ENCODE measurements at places on chromosomes 3 and 15.
A peak's percentile ranks its signal among the peaks of the same experiment; 100 is the strongest.

- no peak for DNase-seq
Measured at GRCh38 chr3:43347774-43348173, 61.4 kb downstream of the SNRK start.

- no peak for DNase-seq
Measured at GRCh38 chr3:53192608-53193007, 31.6 kb downstream of the PRKCD start.

GRCh38 chr3:188432802-188433520 lies 279.0 kb downstream of the LPP start:
- no peak for DNase-seq

DNA sequence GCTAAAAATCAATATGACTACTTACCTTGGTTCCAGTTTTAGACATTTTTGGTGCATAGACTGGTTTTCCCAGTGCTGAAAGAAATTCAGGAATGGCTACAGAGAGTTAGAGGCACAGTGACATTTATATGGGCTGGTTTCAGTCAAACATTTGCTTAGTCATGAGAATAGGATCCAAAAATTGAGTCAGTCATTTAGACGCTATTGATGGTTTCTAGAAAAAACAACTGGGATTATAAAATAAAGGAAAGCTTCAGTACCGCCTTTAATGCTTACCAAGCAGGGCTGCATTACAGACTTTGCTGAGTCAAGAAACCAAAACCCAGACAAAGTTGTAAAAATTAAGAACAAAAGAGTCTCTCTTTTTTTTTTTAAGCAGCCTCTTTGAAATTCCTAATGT lies at the start of gene CRYGS:
CRYGS (minus strand) TSS at position 100 of the 400 bp plus-strand sequence; CDS start at position 46, 54 bp downstream.
- DNase-seq = no peak

- no peak for DNase-seq
Measured at GRCh38 chr15:61038387-61038786, 190.7 kb downstream of the RORA start.

DNA sequence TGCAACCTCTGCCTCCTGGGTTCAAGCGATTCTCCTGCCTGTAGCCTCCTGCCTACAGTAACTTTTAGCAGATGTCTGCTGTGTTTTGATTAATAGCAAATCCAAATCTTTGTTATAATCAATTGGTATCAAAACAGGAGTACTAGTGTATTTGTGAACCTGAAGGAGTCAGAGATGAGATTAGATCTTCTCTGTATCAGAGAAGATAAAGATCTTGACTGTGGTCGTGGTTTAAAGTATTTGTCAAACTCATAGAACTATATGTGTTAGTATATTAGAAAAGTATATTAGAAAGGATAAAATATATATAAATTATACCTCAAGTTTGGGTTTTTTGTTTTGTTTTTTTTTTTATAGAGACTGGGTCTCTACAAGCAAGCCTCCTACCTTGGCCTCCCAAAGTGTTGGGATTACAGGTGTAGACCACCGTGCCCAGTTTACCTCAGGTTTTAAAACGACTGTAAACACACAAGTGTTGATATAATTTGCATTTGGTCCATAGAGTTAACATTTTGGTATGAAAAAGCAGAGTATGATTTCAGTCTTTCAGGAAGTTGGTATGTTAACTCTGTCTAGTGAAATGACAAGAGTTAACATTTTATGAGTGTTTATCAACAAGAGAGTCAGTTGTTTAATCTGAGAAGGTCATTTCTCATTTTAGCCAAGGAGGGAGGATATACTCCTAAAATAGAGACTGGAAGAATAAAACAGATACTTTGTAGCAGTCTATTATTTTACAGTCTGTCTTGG lies 18.3 kb downstream of the RTF1 start:
- DNase-seq = no peak

- no peak for DNase-seq
Measured at GRCh38 chr3:28322464-28322863, 26.1 kb upstream of the ZCWPW2 start.

- no peak for DNase-seq
Measured at GRCh38 chr3:30933478-30934207, 39.2 kb upstream of the GADL1 start.

DNA sequence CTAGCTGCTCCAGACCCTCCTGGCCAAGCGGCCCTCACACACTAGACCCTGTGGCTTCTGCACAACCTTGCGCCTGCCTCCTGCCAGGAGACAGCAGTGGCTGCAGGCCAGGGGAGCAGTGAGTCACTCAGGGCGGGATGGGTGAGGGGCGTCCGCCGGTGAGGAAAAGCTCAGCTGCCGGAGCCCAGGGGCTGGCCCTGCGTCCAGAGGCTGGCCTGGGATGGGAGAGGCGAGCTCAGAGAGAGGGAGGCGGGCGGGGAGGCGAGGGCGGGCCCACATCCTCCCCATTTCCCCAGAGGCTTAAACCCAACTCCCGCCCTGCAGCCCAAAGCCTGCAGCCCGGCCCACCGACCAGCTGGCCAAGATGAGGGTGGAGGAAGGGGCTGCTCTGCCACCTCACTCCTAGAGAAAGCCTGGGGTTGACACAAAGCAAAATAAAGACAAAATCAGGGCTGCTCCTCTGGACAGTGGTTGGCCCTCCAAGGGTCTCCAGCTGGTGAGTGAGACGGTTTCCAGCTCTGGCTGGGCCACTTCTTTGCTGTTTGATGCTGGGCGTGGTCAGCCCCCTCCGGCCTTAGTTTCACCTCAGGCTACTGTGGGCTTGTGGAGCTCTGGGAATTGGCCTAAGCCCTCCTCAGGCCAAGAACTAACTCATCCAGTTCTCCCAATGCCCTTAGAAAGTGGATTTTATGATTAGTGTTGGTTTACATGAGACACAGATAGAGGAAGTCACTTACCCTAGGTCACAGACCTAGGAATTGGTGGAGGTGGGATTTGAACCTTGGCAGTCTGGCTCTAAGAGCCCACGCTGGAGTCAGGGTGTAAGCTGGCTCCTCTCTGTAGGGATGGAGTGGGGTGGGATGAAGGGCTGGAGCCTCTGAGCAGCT lies 50.6 kb downstream of the IQSEC1 start:
- no peak for DNase-seq

DNA sequence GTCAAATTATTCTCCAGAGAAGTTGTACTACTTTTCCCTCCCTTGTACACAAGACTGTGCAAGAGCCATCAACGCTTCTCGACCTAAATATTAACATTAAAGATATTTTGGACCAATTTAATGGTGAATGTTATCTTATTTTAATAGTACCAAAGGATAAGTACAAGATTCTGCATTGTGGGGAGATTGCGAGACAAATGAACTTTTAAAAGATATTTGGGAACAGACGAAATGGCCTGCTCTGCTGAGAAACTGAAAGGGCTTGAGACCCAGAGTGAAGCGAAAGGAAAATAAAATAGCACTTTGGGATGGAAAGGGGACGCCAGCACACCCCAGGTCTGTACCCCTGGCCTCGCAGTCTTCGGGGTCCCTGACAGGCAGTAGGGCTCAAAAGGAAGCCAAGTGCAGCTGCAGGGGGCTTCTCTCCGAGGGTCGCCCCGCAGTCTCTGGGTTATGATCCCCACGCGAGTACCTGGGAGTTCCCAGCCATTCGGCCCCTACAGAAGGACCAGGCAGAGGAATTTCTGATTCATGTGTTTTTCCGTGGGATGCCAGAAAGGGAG lies 97.6 kb upstream of the VGLL3 start:
- DNase-seq = no peak

DNA sequence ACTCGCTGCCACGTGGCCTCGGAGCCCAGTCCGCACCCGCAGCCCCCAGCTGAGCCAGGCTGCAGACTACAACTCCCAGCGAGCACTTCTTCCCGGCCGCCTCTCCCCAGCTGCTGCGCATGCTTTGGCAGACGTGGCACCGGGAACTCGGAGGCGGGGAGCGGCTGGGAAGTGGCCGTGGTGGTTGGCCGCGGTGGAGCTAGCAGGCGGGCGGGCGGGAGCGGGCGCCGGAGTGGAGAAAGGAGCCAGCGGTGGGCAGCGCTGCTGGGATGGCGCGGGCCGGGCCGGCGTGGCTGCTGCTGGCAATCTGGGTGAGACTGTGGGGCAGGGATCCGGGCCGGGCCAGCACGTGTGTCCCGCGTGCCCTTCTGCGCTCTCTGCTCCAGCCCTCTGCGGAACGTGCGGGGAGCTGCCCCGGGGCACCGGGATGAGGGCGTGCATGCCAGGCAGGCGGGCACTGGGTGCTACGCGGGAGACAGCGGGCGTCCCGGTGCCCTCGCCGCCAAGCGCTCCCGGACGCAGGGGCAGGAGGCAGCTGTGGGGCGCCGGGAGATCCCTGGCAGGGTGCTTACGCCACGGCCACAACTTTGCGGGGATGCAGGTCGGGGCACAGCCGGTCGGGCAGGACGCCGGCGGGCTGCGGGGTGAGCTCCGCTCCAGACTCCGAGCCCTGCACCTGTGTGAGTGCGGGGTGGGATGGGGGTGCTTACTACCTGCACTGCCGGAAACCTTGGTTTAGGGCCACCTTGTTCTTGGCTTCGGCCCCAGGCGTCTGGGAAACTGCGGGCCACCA lies at the start of gene PDIA5:
PDIA5 (plus strand) TSS at position 130 of the 793 bp plus-strand sequence; CDS start at position 270, 140 bp downstream.
- DNase-seq = peak; percentile 75

DNA sequence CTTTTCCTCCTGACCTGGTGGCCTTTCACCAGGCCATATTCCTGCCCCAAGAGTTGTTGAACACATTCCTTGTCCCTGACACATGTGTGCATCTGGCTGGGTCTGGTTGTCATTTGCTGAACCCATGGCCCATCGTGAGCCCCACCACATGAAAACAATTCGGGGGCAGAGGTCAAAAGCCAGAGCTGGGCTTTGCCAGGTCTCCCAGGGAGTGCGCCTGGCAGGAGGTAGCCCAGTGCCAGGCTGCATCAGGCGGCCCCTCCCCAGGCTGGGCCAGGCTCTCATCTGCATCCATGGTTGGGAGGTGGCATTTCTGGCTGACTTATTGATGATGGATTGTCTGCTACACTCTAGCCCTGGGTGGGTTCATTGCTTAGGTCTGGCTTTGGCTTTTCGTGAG lies 30.9 kb downstream of the SPSB4 start:
- DNase-seq = no peak

DNA sequence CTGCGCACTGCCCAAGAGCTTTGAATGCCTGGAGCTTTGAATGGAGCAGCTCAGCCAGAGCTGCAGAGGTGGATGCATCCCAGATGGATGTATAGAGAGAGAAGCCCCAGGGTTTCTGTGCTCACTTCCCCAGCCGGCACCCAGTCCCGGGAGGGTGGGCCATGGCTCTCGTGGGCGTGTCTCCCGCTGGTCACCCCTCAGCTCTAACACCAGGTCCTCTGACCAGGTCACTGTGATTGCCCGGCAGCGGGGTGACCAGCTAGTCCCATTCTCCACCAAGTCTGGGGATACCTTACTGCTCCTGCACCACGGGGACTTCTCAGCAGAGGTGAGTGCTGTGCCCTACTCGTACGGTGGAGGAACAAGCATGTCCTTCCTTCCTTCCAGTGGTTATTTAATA lies 10.7 kb downstream of the TMEM43 start:
- DNase-seq = no peak

DNA sequence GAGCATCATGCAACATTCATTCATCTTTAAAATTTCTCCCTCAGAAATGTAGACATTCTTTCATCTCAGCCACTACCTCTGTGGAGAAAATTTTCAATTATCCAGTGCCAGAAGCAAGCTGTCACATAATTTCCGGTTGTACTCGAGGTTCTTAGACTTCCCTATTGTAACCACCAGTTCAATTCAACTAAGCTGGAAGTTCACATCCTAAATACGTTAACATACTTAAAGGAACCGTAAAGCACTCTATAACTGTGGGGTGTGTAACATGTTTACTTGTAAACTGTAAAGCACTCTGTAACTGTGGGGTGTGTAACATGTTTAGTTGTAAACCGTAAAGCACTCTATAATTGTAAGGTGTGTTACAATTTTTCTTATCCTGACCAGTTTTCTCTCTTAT lies 150.3 kb downstream of the PLCL2 start:
- no peak for DNase-seq

DNA sequence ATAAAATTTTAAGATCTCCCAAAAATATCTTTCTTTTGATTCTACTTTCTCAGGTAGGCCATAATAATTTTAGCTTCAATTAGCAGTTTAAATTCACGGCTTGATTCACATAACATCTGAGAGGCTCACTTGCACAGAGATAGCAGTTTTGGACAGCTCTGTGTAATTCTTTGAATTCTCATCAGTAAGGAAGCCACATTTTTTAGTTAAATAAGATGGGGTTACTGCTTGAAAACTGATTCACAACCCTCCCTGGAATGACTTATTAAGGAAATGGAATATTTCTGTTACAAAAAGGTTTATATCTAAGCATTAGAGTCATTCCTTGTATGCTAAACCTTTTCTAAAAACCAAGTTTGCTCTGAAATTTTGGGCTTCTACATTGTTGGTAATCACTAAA lies 212.7 kb downstream of the ALCAM start:
- no peak for DNase-seq

DNA sequence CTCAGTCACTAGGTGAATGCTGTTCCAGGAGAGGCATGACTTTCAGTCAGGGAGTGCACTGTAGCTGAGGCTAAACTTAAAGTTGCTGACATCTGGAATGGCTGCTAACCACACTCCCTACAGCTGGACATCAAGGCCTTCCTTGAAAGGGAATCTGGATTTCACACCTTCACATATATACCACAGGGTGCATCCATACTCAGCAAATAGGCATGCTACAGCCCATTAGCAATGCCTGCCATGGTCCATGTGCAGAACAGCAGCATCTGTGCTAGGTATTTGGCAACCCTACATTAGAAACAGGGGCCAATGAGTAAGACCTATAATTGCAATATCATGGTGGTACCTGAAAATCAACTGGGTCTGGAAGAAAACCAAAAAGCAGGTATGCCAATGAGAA lies 74.8 kb downstream of the SNTN start:
- no peak for DNase-seq

GRCh38 chr15:88091444-88092016 lies 165.0 kb downstream of the NTRK3 start:
- no peak for DNase-seq

- no peak for DNase-seq
Measured at GRCh38 chr15:76345880-76346668, 9.5 kb downstream of the ISL2 start.

- no peak for DNase-seq
Measured at GRCh38 chr3:4670352-4670751, 177.2 kb downstream of the ITPR1 start.

- no peak for DNase-seq
Measured at GRCh38 chr3:36729204-36730056, 34.9 kb downstream of the DCLK3 start.
